ENCODE measurements at places on chromosomes 2 and 18.

GRCh38 chr18:43314941-43315340 is 37.7 kb upstream of the SYT4 start:
- no peak for DNase-seq

GRCh38 chr2:195031411-195031810 is 625.6 kb upstream of the SLC39A10 start:
- DNase-seq: no peak

GRCh38 chr2:23007631-23008235 is 377.2 kb upstream of the KLHL29 start:
- DNase-seq: no peak

DNA sequence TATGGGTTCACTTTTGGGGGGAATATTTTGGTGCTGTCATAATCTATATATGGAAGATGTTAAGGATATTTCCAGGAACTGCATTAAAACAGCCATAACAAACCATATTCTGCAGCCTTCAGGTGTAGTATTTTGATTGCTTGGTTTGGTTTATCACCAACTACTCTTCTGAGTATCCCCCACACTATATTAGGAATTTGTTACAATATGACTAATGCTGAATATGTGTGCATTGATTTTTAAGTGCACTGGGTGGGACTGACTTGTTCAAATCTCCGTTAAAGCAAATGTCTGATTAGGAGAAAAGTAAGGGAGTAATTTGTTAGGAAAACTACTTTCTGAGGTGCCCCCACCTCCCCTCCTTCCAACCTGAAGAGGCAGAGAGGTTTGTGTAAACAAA is 47.7 kb downstream of the SPTBN1 start:
- DNase-seq: no peak

DNA sequence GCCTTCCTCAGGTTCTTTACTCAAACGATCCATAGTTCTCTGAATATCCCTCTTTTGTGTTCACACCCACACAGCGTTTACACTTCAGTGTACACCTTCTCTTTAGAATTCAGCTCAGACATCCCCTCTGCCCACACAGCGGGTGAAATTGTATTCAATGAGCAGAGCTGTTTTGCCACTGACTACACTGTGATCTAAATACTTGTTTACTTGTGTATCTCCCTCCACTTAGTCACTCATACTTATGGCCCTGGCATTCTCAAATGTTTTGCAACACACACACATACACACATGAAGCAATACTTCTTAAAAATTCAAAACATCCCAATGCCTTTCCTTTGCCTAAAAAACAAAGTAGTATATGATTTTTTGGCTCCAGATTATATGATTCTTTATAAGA is 297.1 kb downstream of the TMX3 start:
- DNase-seq: no peak

- DNase-seq: no peak
Measured at GRCh38 chr2:239979243-239980023, 45.7 kb downstream of the NDUFA10 start.
